ENCODE measurements at places on chromosomes 2 and 18.

DNA sequence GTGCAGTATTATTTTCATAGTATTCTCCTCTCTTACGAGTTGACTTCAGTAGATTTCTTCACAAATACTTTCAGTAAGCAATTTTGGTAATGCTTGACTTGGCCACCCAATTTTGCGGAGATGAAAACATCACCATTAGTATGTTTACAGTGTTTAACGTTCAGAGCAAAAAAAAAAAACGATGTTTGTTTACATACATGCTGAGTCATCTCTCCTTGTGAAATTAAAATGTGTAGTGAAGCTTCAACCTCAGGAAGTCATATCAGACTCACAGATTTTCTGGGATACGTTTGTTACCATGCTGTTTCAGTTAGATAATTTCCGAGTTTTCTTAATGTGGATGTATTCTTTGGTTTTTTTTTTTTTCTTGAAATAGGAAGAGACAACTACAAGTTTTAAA, 100.1 kb downstream of the CTNNA2 start:
- DNase-seq, result no peak

DNA sequence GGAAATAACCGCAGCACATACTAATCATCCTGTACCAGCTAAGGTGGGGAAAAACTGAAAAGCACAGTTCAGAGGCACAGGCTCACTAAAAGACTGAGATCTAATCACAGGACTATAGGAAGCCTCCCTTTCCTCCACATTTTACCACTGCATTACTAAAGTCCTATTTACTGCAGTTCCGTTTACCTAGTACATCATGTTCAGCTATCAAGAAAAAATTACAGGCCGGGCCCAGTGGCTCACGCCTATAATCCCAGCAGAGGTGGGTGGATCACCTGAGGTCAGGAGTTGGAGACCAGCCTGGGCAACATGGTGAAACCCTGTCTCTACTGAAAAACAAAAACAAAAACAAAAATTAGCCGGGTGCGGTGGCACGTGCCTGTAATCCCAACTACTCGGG, 11.0 kb upstream of the NBEAL1 start:
- DNase-seq, result no peak

GRCh38 chr2:196165016-196165415, 6.4 kb downstream of the STK17B start:
- no peak for DNase-seq

- DNase-seq, result no peak
Measured at GRCh38 chr2:56209701-56210100, 25.9 kb downstream of the CCDC85A start.

DNA sequence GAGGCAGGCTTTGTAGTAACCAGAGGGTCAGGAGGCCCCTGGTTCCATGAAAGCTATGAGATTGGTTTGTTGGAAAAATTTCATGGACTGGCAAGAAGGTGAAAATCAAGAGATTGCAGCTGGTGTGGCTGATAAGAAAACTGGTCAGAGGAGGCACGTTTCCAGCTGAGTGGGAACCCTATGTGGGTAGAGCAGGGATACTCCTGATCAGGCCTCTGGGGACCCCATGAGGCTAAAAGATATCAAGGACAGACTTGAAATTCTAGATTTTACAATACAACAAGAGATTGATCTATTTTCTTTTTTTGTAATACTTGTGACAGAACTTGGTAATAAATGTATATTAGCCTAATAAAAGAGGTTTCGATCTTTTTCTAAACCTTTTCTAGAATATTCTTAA, 1615.1 kb downstream of the DPP10 start:
- DNase-seq, result no peak

DNA sequence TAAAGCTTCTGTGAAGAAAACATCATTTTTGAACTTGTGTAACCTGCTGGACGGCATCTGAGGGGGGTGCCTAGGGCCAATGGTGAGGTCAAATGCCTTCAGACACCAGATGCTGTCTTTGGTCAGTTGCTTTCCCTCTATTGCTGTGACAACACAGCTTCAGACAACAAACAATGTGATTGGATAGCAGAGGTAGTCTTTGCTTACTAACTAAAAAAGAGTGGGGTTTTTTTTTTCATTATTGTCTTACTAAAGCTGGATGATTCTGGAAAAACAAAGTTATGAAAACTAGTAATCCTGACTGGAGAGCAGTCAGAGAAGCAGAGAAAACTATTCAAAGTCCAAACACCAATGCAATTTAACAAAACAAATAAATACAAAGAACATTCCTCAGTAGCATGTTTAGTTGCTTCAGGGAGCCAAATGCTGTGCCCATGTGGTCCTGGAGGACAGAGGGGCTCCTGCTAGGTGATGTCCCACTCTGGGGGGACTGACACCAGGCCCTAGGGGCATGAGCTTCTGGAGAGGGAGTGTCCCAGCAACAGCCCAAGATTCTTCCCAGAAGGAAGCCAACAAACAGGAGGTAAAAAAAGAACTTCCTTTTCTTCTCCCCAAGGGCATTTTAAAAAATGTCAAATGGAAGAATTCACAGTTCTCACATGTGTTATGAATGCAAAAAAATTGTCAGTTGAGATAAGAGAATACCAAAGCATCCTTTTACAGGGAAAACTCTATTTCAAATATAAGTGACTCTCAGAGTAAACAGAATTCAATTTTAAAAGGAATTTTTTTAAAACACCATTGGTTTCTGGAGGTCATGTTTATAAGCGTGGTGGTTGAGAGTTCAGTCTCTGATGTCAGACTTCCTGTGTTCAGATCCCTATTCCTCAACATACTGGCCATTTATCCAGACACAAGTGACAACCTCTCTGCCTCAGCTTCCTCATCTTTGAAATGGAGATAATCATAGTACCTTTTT, 181.1 kb upstream of the PGAP1 start:
- DNase-seq, result no peak

DNA sequence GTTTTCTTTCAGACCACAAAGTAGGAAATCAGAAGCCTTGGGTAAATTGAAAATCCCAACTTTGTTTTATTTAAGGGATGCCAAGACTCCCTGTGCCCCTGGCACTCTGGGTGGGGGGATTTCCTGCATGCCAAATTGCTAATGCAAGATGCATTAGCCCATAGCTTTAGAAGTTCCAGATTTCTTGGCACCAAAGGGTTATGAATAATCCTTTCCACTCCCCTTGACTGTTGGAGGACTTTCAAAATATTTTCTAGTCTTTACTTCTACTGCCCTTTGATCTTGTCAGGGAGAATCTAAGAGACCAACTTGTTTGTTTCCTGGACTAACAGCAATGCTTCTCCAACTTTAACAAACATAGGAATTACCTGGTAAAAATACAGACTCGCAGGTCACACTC, 81.8 kb upstream of the TGIF1 start:
- DNase-seq, result peak; percentile 74

DNA sequence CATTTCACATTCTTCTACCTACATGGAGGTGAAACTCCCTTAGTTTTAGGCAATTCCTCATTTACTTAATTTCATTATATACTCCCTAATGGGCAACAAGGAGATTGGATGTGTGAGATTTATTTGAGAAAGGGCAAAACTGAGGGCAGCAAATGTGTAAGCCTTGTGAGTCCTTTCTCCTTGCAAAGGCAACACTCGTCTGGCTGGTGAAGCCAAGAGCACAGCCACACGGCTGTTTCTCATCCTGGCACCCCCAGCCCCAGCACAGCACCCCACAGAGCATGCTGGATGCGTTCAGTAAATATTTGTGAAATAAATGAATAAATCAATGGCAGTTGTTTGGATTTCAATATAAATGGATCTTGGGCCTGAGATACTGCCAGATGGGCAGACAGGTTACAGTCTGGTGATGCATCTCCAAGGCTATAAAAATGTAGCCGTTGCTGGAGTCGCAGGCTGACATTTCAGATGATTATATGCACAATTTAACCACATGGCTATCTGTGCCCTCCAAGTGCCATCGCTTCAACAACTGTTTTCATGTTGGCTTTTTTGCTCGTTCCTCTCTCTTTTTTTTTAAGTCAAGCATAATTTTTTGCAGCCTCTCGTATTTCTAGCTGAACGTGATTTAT, 154.1 kb upstream of the REV1 start:
- DNase-seq, result no peak

- no peak for DNase-seq
Measured at GRCh38 chr2:214560176-214560575, 149.3 kb downstream of the VWC2L start.

DNA sequence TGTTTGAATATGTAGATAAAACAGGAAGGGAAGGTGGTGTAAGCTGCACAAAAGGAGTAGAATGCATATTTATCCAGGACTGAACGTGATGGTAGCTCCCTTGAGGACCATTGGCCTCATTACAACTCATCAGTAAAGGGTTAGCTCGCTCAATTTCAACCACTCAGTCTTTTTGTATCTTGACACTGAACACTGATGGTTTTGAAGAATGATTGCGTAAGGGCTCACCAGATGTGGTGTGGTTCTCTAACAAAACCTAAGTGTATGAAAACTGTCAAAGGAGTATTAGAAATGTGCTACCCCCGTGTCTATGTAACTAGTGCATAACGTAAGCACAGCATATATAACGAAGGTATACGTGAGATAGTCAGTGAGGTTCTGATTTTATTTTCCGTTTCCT, 272.4 kb upstream of the THSD7B start:
- DNase-seq, result no peak

- no peak for DNase-seq
Measured at GRCh38 chr18:35460736-35461161, 37.0 kb downstream of the INO80C start.

DNA sequence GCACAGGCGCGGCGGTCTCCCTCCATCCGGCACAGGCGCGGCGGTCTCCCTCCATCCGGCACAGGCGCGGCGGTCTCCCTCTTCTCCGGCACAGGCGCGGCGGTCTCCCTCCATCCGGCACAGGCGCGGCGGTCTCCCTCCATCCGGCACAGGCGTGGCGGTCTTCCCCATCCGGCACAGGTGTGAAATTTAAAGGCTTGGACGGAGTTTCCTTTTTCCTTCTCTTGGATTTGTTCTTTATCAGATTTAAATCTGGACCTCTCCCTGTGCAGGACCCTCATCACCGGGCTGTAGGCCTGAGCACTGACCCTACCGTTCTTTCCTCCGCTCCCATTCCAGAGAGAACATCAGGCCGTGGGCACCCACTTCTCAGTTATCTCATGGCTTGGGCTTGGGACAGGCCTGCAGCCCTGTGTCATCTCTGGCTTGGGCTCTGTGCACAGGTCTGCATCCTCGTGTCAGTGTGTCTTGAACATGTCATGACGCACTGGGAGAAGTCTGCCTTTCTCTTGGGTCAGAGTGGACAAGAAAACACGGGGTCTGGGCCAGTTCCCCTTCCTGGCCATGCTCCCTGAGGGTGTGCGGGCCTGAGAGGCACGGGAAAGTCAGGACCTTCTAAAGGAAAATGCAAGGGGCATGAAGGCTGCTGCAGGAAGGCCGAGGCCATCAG, 53.9 kb upstream of the PXDN start:
- no peak for DNase-seq

DNA sequence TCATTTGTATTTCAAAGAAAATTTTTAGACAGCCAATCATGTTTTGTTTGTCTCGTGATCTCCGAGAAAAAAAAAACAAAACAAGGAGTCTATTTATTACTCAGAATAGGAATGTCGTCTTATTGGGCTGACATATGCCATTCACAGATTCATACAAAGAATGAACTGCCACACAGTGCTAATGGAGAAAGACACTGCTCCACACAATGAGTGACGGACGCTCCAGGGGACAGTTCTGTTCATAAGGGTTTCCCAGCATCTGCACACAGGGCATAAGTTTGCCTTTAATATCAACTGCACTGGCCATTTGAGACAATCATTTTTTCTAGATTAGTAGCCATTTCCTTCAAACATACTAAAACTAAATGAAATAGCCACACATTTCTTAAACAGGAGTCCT, 3.4 kb downstream of the SERTAD2 start:
- DNase-seq, result no peak

DNA sequence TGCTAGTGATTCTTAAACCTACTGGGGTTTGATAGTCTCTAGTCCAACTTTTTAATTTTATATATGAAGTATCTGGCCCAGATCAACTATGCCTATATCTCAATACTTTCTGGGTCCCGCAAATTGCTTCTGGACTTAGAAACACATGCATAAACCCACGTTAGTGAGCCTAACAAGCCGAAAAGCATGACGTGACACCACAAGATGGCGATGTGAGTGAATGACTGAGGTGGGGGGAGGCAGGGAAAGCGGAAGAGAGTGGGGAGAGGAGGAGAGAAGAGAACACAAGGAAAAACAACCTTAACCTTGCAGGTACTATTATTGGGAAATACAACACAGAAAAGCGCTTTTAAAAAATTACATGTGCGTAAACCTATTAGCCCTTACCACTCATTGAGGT, 13.8 kb downstream of the PDIA6 start:
- DNase-seq, result no peak

DNA sequence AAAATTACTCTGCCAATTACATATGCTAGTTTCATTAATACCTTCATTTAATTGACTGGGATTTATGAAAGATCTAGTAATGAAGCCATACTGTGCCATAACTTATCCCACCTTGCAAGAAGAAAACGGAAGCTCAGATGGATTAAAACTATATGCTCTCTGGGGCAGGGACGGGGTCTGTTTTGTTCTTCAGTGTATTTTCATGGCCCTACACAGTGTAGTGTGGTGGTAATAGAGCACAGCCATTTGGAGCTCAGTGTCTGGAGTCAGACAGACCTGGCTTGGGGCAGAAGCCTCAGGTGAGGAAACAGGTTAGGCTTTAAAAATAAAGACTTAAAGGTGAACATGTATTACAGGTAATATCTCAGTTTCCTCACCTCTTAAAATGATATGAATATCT, 62.3 kb downstream of the FIGN start:
- no peak for DNase-seq

- no peak for DNase-seq
Measured at GRCh38 chr2:231197706-231198290, 633 bp upstream of the ARMC9 start.

GRCh38 chr2:233929352-233930022, 12.3 kb downstream of the TRPM8 start:
- DNase-seq, result no peak

- no peak for DNase-seq
Measured at GRCh38 chr2:238107525-238108422, 7.6 kb downstream of the ESPNL start.

DNA sequence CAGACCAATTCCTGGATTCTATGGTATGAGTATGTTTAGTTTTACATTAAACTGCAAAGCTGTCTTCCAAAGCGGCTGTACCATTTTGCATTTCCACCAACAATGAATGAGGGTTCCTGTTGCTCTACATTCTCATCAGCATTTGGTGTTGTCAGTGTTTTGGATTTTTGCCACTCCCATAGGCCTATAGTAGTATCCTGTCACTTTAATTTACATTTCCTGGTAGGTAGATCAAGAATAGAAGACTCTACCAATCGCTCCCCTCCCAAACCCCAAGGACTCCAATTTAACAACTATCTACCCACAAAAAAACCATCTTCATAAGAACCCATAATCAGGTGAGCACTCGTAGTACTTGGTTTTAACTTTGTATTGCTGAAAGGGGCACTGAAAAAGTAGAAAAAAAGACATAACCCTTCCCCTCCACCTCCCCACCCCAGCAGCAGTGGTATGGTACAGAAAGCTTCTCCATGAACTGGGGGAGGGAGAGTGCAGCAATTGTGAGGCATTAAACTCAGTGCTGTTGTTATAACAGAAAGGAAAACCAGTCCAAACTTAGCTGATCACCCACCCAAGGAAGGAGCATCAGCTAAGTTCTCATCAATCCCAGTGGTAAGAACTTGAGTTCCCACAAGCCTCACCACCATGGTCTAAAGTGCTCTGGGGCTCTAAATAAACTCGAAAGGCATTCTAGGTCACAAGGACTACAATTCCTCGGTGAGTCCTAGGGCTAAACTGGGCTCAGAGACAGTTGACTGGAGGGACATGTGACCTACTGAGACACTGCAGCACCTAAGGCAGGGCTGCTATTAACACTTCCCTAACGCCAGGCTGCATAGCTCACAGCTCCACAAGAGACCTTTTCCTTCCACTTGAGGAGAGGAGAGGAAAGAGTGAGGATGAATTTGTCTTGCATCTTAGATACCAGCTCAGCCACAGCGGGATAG, 35.5 kb upstream of the CYTIP start:
- no peak for DNase-seq
